ENCODE measurements at places on chromosomes 4 and X.

GRCh38 chr4:103753868-103754653 is 34.3 kb upstream of the TACR3 start:
- DNase-seq: no peak
- H3K4me3 ChIP-seq: no peak overlapping the region

DNA sequence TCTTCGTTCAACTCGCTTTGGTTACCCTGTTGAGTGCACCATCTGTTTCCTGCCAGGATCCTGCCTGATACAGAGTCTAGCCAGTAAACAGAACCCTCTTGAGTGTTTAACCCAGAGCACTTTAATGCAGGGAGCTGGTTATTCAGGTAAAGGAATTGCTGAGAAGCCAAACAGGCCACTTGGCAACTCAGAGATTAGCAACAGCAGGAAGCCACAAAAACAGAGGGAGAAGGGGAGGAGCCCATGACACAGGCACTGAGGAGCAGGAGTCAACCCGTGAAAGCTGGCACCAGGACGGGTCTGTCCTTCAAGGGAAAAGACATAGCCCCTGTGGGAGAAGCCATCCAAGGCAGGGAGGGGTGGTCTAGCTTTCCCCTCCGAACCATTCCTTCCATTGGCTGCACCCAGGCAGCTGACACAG is 641.4 kb downstream of the ZNF674 start:
- no peaks in the 10 kb centered on the region for H3K4me1 ChIP-seq
- H3K27ac ChIP-seq: no peak overlapping the region
- peaks cover 2% of the 10 kb centered on the region for H3K27me3 ChIP-seq
- DNase-seq: no peak
- no peak overlapping the region for H3K4me3 ChIP-seq
- no peaks in the 10 kb centered on the region for H3K36me3 ChIP-seq

GRCh38 chr4:64799751-64800150 is 390.5 kb upstream of the TECRL start:
- no peaks in the 10 kb centered on the region for H3K36me3 ChIP-seq
- no peaks in the 10 kb centered on the region for H3K27me3 ChIP-seq
- no peaks in the 10 kb centered on the region for H3K4me1 ChIP-seq
- no peak for DNase-seq

GRCh38 chrX:43556207-43556606 is 99.9 kb upstream of the MAOA start:
- H3K27me3 ChIP-seq: no peaks in the 10 kb centered on the region
- no peak overlapping the region for H3K27ac ChIP-seq
- H3K36me3 ChIP-seq: no peaks in the 10 kb centered on the region
- H3K4me3 ChIP-seq: no peak overlapping the region
- H3K4me1 ChIP-seq: peaks cover 13% of the 10 kb centered on the region
- DNase-seq: no peak

GRCh38 chr4:72449705-72450104 is 119.3 kb downstream of the ADAMTS3 start:
- no peak overlapping the region for H3K27ac ChIP-seq
- no peak overlapping the region for H3K4me3 ChIP-seq
- no peak for DNase-seq
- no peaks in the 10 kb centered on the region for H3K36me3 ChIP-seq
- no peaks in the 10 kb centered on the region for H3K27me3 ChIP-seq

DNA sequence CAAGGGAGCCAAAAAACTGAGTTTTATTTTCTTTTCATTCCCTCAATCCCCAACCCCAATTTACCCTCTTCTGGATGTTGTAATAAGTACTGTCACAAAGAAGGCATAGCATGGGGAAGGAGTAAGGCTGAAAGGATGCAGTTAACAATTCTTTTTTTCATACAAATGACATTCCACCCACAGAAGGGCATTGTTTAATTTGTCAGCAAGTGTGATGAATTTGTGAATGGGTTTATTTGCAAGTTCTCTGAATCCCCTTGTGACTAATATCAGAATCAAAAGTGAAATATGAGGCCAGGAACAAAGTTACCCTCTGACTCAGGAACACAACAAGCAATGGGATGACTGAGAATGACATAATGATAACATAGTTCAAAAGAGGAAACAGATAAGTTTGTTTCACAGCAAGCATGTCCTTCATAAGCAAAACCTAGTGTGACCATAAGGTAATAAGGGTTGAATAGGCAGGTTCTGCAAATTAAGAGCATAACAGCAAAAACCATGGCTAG is 2.1 kb downstream of the GEMIN8 start:
- H3K4me1 ChIP-seq: peaks cover 30% of the 10 kb centered on the region
- DNase-seq: no peak

DNA sequence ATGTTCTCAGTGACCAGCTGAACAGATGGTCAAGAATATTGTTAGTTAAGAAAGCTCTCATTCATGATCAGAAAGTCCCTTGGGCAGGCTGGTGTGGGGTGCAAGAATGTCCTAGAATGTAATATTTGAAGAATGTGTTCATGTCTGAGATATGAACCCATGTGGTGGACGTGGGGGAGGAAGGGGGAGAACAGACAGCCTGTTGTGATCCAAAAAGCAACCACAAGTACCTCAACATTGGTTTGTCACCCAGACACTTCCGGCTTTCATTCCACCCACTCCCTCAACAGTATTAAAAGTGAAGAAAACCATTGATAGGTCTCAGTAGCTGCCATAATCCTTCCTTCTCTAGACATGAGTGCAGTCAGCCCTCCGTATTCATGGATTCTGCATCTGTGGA is 82.2 kb downstream of the MAML3 start:
- no peak for DNase-seq
- peaks cover 21% of the 10 kb centered on the region for H3K4me1 ChIP-seq
- H3K4me3 ChIP-seq: no peak overlapping the region
- H3K27ac ChIP-seq: peak overlapping the region; percentile 57
- no peaks in the 10 kb centered on the region for H3K36me3 ChIP-seq

DNA sequence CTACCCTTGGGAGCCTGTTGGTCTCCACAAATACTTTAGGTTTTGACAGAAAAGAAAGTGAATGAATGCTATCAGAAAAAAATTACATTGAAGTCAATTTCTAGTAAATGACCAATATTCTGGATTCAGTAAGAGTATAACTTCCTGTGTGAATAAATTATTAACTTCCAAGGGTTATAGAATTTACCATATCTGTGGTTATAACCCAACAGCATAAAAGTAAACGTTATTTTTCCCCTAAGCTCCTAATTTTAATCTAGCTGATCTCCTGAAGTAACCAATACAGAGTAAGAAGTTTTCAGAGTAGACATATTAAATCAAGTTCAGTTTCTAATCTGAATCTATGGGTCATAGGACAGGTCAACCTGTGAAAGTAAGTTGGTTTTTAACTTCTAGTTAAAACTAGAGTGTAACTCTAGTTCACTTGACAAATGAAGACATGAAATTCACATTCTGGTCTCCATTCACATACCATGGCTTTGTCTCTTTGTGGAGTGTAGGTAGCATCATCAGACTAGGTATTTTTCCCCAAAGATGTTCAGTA is 22.8 kb downstream of the DTHD1 start:
- no peak for DNase-seq
- H3K4me1 ChIP-seq: peaks cover 42% of the 10 kb centered on the region
- H3K4me3 ChIP-seq: no peak overlapping the region
- H3K27me3 ChIP-seq: no peaks in the 10 kb centered on the region
- no peaks in the 10 kb centered on the region for H3K36me3 ChIP-seq

DNA sequence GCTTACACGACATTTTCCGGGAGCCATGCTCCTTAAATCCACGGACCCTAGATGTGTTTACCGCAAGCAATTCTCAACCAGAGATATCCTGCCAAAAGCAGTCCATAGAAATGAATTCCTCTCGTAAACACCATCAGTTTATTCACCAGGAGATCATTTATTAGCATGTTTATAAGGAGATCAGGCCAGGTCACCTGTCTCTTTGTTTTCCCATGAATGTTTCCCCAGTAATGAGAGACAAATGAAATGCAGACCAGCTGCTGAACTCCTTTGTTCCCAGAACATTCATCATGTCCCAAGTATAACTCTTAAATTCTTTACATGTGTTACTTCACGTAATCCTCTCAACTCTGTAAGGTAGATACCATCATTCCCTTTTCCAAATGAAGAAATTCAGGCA is 137.1 kb downstream of the DDX53 start:
- H3K27ac ChIP-seq: no peak overlapping the region
- H3K4me1 ChIP-seq: no peaks in the 10 kb centered on the region
- H3K36me3 ChIP-seq: no peaks in the 10 kb centered on the region

GRCh38 chrX:30141966-30142365 is 73.4 kb upstream of the MAGEB2 start:
- no peaks in the 10 kb centered on the region for H3K4me1 ChIP-seq
- DNase-seq: no peak
- H3K36me3 ChIP-seq: no peaks in the 10 kb centered on the region
- no peak overlapping the region for H3K4me3 ChIP-seq
- H3K27ac ChIP-seq: no peak overlapping the region

DNA sequence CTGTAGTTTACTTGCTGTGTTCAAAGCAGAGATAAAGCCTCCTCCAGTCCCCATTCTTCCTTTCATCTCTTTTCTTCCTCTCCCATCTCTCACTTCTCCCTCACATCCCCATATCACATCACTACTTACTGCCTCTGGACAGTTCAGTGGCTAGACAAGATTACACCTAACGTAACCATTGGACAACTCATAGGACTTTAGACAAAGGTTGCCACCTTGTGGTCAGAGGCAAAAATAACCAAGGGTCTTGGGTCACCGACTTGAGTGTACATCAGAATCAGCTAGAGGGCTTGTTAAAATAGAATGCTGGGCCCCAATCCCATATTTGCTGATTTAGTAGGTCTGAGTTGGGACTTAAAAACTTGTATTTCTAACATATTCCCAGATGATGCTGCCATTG is 109.3 kb upstream of the DGKK start:
- H3K36me3 ChIP-seq: no peaks in the 10 kb centered on the region
- H3K27me3 ChIP-seq: peaks cover 2% of the 10 kb centered on the region
- no peaks in the 10 kb centered on the region for H3K4me1 ChIP-seq

DNA sequence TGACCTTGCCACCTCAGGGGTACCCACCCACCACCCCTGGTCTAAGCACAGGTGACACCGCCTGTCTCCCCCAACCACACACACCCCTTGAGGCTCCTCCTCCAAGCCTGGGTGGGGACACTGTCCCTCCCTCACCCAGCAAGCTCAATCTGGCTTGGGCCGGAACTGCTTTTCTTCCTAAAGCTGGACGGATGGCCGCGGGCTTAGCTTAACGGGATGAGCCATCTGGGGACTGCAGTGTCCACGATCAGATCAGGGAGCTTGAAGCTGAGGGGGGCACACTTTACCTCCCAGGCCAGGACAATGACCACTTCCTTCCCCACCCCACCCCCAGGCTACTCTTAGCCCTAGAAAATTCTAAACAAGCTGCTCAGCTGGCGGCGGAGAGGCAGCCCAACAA is 1.0 kb upstream of the SLC6A8 start:
- no peak overlapping the region for H3K4me3 ChIP-seq
- H3K27me3 ChIP-seq: peaks cover 3% of the 10 kb centered on the region
- no peaks in the 10 kb centered on the region for H3K36me3 ChIP-seq
- H3K4me1 ChIP-seq: no peaks in the 10 kb centered on the region

DNA sequence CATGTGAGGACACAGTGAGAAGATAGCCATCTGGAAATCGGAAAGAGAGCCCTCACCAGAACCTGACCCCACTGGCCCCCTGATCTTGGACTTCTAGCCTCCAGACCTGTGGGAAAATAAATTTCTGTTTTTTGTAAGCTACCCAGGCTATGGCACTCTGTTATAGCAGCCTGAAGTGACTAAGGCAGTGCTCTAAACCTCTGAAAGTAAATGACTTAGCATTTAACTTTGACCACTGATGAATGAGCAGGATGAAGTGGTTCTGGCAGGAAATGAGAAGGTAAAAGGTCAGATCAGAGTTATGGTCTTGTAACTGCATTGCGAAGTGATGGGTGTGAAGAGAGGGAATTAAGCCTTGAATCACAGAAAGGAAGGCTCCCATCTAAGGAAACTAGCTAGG is 17.0 kb downstream of the GPAT3 start:
- H3K36me3 ChIP-seq: no peaks in the 10 kb centered on the region
- H3K4me3 ChIP-seq: no peak overlapping the region
- no peak for DNase-seq
- no peak overlapping the region for H3K27ac ChIP-seq
- peaks cover 4% of the 10 kb centered on the region for H3K4me1 ChIP-seq

DNA sequence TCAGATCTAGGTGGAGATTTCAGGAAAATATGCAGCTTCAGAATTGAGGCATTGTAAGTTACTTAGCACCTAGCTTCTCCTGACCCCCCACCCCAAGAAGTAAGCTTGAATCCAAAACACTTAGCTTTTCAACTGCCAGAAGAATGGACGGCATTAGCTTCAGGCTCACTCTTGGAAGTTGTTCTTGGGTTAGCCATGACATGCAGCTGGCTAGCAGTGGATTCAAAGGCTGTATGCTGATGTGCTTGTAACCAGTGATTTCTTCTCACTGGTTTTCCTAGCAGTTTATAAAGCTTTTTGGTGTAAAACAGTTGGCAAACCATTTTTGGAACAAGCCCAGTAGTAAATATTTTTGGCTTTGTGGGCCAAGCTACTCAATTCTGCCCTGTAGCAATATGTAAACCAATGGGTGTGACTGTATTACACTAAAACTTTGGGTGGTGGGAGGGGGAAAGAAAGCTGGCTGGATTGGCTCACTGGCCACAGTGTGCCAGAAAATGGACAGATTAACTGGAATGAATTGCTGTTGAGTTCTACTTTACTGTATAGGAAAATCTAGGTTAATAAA is 85.6 kb downstream of the SHROOM2 start:
- H3K27me3 ChIP-seq: peaks cover 16% of the 10 kb centered on the region
- no peak overlapping the region for H3K4me3 ChIP-seq
- peaks cover 11% of the 10 kb centered on the region for H3K4me1 ChIP-seq
- no peaks in the 10 kb centered on the region for H3K36me3 ChIP-seq
- no peak for DNase-seq
- no peak overlapping the region for H3K27ac ChIP-seq

DNA sequence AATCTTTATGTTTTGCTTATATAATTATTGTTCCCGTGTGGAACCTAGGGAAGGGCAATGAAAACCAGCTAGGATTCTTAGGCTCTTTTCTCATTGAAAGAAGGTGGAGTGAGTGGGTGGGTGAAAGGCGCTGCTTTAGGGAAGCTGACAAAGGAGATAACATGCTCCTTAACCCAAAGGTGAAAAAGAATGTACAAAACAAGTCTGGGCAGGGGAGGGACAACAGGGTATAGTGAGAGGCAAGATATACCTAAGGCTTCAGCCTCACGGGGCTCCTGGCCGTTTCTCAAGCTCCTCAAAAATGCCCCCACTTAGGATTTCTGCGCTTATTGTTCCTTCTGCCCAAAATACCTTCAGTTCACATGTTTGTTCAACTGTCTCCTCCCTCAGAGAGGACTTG is 1.8 kb downstream of the SH2D1A start:
- no peaks in the 10 kb centered on the region for H3K4me1 ChIP-seq
- no peak for DNase-seq
- no peak overlapping the region for H3K27ac ChIP-seq
- H3K36me3 ChIP-seq: no peaks in the 10 kb centered on the region

- H3K27me3 ChIP-seq: peaks cover 3% of the 10 kb centered on the region
- H3K36me3 ChIP-seq: no peaks in the 10 kb centered on the region
- H3K4me3 ChIP-seq: no peak overlapping the region
- no peak for DNase-seq
Measured at GRCh38 chr4:53580274-53580673, 11.0 kb downstream of the LNX1 start.

GRCh38 chr4:183321079-183321478 is 1.0 kb upstream of the CLDN22 start:
- H3K27ac ChIP-seq: no peak overlapping the region
- no peaks in the 10 kb centered on the region for H3K4me1 ChIP-seq
- H3K4me3 ChIP-seq: no peak overlapping the region
- no peaks in the 10 kb centered on the region for H3K36me3 ChIP-seq

All from activated B cell treated with CpG ODN at 0.5 μM for 24 hours (primary cell).